ENCODE measurements at places on chromosomes 6 and 20.
A peak's percentile ranks its signal among the peaks of the same experiment; 100 is the strongest.

DNA sequence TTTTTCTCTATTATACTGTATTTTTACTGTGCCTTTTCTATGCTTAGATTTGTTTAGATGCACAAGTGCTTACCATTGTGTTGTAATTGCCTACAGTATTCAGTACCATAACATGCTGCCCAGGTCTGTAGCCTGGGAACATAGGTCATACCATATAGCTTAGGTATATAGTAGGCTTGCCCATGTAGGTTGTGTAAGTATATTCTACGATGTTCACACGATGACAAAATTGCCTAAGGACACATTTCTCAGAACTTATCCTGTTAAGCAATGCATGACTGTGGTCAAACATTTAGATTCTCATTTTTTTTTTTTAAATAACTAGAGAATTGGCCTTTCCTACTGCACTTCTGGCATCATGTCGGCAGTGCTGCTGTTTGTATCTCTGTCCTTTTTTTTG, 253.7 kb upstream of the SUPT3H start:
- H3K36me3 ChIP-seq: peaks cover 16% of the 10 kb centered on the region
- H3K4me3 ChIP-seq: no peak overlapping the region
- peaks cover 30% of the 10 kb centered on the region for H3K4me1 ChIP-seq
- DNase-seq: no peak
- no peaks in the 10 kb centered on the region for H3K27me3 ChIP-seq
- H3K27ac ChIP-seq: no peak overlapping the region

- peak overlapping the region; percentile 79 for H3K27ac ChIP-seq
- no peaks in the 10 kb centered on the region for H3K27me3 ChIP-seq
- no peak for DNase-seq
- peaks cover 15% of the 10 kb centered on the region for H3K36me3 ChIP-seq
- H3K4me3 ChIP-seq: peak overlapping the region; percentile 87
- H3K4me1 ChIP-seq: peaks cover 37% of the 10 kb centered on the region
Measured at GRCh38 chr20:3847429-3847940, 851 bp downstream of the MAVS start.

GRCh38 chr20:36644032-36644705, 1.8 kb downstream of the SLA2 start:
- no peaks in the 10 kb centered on the region for H3K27me3 ChIP-seq
- peaks cover 57% of the 10 kb centered on the region for H3K36me3 ChIP-seq
- peaks cover 49% of the 10 kb centered on the region for H3K4me1 ChIP-seq
- H3K27ac ChIP-seq: peak overlapping the region; percentile 97

GRCh38 chr6:35024551-35025054, 116.5 kb downstream of the TCP11 start:
- H3K27ac ChIP-seq: no peak overlapping the region
- no peaks in the 10 kb centered on the region for H3K36me3 ChIP-seq
- DNase-seq: no peak
- no peak overlapping the region for H3K4me3 ChIP-seq
- H3K4me1 ChIP-seq: no peaks in the 10 kb centered on the region

- H3K36me3 ChIP-seq: no peaks in the 10 kb centered on the region
- no peak for DNase-seq
- no peak overlapping the region for H3K27ac ChIP-seq
Measured at GRCh38 chr6:71351190-71351589, 62.6 kb downstream of the OGFRL1 start.

- H3K27ac ChIP-seq: no peak overlapping the region
- no peaks in the 10 kb centered on the region for H3K36me3 ChIP-seq
- H3K27me3 ChIP-seq: no peaks in the 10 kb centered on the region
- no peak overlapping the region for H3K4me3 ChIP-seq
Measured at GRCh38 chr6:155187106-155187505, 76.7 kb upstream of the CLDN20 start.

DNA sequence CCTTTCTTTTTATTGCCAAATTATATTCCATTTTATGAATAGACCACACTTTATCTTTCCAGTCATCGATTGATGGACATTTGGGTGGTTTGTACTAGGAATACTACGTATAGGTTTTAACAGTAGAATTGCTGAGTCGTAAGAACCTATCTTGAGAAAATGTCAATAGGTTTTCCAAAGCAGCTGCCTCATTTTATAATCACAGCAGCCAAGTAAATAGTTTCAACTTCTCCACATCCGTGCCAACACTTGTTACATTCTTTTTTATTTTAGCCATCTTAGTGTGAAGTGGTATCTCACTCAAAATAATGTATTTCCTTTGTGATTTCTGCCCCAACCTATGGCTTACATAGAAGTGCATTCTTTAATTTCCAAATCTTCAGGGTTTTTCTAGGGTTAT, 479.2 kb downstream of the CDH26 start:
- DNase-seq: no peak
- no peak overlapping the region for H3K27ac ChIP-seq
- no peaks in the 10 kb centered on the region for H3K36me3 ChIP-seq
- no peak overlapping the region for H3K4me3 ChIP-seq

DNA sequence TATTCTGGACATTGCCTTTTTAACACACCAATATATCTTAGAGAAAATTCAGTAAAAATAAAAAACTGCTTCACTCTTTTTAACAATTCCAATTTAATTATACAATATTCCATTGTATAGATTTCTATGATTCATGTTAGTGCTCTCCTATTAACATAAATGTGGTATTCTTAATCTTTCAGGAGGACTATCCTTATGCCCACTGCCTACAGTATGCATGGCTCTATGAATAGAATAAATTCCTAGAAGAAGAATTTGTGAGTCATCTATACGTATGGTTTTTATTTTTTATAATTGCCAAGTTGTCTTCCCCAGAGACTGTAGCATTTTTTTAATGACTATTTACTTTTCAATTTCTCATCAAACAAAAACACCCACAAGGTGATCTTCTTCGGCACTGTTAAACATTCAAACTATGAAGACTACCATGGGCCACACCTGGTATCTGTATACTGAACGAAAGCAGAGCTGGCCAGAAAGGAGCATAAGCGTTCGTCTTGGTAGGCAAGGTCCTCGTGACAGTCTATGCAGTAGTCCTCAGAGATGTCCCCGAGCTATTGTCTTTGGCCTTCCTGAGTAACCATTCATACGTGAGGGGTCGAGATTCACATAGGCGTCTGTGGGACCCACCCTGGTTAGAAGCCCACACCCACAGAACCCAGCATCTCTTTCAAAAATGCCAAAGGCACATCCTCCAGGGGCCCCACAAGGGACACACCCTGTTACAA, 74.6 kb downstream of the KIF16B start:
- no peak overlapping the region for H3K4me3 ChIP-seq
- no peak overlapping the region for H3K27ac ChIP-seq
- peaks cover 4% of the 10 kb centered on the region for H3K36me3 ChIP-seq
- no peaks in the 10 kb centered on the region for H3K4me1 ChIP-seq
- H3K27me3 ChIP-seq: no peaks in the 10 kb centered on the region

- peaks cover 1% of the 10 kb centered on the region for H3K4me1 ChIP-seq
- H3K4me3 ChIP-seq: no peak overlapping the region
Measured at GRCh38 chr6:79094938-79095337, 16.9 kb upstream of the PHIP start.

DNA sequence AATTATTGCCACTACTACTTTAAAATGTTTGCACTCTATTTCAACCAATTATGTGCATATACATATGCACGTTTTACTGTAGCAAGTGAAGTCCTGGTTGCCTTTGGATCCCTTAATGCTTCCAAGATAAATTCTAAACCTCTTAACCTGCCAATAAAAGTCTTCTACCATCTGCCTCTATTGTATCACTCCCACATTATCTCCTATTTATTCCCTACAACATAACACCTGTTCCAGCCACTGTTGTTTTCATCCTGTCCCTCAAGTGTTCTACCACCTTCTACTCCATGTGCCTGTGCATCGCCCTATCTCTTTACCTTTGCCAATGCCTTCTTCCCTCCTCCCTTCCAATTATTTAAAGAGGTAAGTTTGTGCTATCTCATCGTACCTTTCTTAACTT, 499.0 kb upstream of the RNF217 start:
- H3K27ac ChIP-seq: no peak overlapping the region
- DNase-seq: no peak
- H3K4me3 ChIP-seq: no peak overlapping the region
- no peaks in the 10 kb centered on the region for H3K36me3 ChIP-seq
- no peaks in the 10 kb centered on the region for H3K27me3 ChIP-seq
- H3K4me1 ChIP-seq: no peaks in the 10 kb centered on the region

DNA sequence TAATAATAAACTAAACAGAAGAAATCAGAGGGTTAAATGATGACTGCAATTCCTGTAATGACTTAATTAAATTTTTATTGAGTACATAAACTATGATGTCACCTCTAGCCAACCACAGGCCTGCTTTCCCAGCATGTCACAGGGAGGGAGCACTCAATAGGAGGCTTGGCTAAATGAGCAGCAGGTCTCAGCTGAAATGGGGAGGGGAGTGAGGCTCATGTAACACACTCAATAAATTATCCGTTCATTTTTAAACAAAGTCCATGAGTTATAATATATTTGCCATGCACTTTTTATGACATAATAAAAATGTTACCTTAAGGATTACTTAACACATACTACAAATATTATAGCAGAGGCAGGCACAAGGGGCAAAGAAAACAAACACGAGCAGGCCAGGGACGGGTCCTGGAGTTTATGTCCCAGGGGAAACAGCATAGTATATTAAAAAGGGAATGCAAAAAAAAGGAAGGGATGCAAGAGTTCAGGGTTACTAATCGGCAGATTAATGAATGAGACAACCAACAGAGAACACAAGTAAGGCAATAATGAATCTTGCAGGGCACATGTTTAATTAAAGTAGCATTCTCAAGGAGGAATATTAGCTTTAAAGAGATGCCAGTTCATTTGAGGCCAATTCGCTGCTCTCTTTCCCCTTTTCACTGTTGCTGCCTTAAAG, 27.1 kb upstream of the FAM83C start:
- DNase-seq: no peak
- no peak overlapping the region for H3K4me3 ChIP-seq
- peaks cover 44% of the 10 kb centered on the region for H3K4me1 ChIP-seq
- H3K27ac ChIP-seq: no peak overlapping the region
- no peaks in the 10 kb centered on the region for H3K27me3 ChIP-seq

DNA sequence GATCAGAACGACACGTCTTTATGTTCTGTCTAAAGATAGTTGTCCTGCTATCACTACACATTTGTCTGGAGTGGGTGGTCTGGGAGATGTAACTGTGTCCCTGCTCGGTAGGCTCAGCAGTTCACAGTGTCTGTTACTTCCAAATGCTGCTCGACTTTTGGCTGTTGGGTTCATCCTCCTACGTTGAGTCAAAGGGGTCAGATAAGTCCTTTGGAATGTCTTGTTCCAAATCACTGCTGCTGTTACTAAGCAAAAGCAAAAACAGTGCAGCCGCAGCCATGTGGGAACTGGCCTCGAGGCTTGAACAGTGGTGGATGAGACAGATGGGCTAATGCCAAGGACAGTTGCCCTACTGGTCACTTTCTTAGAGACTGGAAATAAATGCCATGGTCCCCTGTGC, 272.2 kb upstream of the MAP3K7 start:
- DNase-seq: no peak
- H3K27me3 ChIP-seq: no peaks in the 10 kb centered on the region
- H3K4me1 ChIP-seq: no peaks in the 10 kb centered on the region

DNA sequence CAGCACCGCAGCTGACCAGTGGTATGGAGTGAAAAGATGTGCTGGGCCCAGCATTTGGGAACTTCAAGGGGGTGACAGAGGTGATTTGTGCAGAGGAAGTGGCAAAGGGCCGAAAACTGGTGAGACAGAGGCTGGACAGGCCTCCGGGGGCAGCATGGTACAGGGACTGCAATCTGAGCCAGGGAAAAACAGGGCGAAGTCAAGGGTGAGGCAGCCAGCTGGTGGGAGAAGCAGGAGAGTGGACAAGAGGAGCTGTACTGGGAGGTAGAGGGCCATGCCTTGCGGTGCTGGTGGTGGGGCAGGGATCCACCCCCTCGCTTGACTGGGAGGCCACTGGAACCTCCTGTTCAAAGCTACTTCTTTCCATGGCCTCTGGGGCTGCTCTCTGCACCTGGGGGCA, 7.3 kb upstream of the GFRA4 start:
- H3K4me1 ChIP-seq: peaks cover 27% of the 10 kb centered on the region
- peaks cover 70% of the 10 kb centered on the region for H3K27me3 ChIP-seq
- H3K27ac ChIP-seq: no peak overlapping the region

- H3K36me3 ChIP-seq: peaks cover 18% of the 10 kb centered on the region
- H3K27ac ChIP-seq: no peak overlapping the region
- no peaks in the 10 kb centered on the region for H3K27me3 ChIP-seq
- H3K4me3 ChIP-seq: no peak overlapping the region
- DNase-seq: no peak
Measured at GRCh38 chr6:84137989-84138575, 89.4 kb downstream of the CEP162 start.

GRCh38 chr6:1395506-1395905, 6.1 kb downstream of the FOXF2 start:
- no peaks in the 10 kb centered on the region for H3K36me3 ChIP-seq
- DNase-seq: no peak
- no peak overlapping the region for H3K4me3 ChIP-seq
- H3K27ac ChIP-seq: no peak overlapping the region

GRCh38 chr6:145155873-145156782, 579.2 kb downstream of the EPM2A start:
- no peaks in the 10 kb centered on the region for H3K27me3 ChIP-seq
- H3K36me3 ChIP-seq: no peaks in the 10 kb centered on the region
- no peak overlapping the region for H3K27ac ChIP-seq
- H3K4me1 ChIP-seq: no peaks in the 10 kb centered on the region
- H3K4me3 ChIP-seq: no peak overlapping the region
- no peak for DNase-seq

DNA sequence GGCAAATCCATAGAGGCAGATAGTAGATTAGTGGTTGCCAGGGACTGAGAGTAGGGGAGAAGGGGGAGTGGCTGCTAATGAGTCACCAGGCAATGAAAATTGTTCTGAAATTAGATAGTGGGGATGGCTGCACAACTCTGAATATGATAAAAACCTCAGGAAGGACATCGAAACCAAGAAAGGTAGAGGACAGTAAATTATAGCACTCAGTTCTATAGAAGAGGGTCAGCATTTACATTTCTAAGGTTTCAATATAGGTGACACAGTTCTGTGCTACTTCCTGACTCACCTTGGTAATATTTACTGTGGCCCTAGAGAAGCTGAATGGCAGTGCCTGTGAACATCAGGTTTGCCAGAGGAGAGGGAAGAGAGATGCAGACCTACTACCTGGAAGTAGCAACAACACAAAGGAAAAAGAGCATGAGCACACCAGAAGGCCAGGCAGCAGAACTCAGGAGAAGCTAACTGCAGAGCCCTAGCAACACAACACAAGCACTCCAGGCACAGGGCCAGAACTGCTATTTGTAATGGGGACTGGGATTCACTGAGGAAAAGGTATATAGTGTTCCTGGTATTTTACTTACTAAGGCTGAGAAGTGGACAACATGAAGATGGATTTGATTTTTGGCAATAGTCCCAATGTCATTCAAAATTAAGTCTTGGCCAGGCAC, 75.9 kb downstream of the PLCG1 start:
- H3K27me3 ChIP-seq: no peaks in the 10 kb centered on the region
- H3K4me1 ChIP-seq: no peaks in the 10 kb centered on the region
- no peak for DNase-seq
- H3K36me3 ChIP-seq: no peaks in the 10 kb centered on the region
- no peak overlapping the region for H3K4me3 ChIP-seq
- no peak overlapping the region for H3K27ac ChIP-seq

Measured in activated CD4-positive, alpha-beta memory T cell treated with anti-CD3 and anti-CD28 coated beads, Interleukin-2, amount 10 ng/mL, durations not matched to agents 7 days and 5 days (primary cell).